Fibroblast of the aortic adventitia (primary cell): ENCODE measurements at places on chromosomes 4 and X.

- no peak for DNase-seq
Measured at GRCh38 chrX:119486745-119487144, 18.5 kb downstream of the SLC25A5 start.

- DNase-seq = peak; percentile 89
Measured at GRCh38 chr4:74206088-74206825, 48.3 kb downstream of the MTHFD2L start.

- no peak for DNase-seq
Measured at GRCh38 chr4:82744284-82744968, 54.2 kb downstream of the SCD5 start.

GRCh38 chr4:97910005-97910404, 233.3 kb downstream of the STPG2 start:
- no peak for DNase-seq

- no peak for DNase-seq
Measured at GRCh38 chrX:100812216-100813158, 7.7 kb upstream of the CSTF2 start.

DNA sequence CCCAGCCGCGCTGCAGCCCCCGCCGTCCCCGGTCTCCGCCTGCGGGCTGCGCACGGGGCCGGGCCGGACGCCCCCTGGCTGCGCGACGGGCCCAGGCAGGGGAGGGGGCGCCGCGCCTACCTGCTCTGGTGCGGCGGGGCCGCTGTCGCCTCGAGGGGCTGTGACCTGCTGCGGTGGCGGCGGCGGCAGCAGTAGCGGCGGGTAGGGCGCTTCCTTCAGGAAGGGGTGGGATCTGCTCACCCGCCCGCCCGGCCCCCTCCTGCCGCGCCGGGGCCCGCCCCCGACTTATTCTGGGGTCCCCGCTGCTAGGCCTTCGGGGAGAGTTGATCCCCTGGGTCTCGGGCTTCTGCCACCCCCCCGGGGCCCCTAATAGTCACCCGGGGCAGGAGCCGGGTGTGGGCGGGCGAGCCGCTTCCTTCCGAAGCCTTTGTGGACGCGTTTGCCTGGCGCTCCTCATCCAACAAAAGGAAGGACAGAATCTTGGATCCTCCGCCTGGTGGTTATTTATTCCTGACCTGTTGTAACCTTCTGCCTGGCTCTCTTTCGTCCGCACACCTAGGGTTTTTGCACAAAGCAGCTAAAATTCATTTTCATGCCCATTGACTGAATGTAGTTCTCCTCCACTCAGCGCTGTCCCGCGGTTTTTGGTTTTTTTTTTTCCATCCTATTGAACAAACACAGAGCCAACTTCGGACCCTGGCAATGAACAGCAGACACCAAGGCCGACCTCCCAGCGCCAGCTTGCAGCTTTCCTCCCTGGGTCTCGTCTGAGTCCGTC, at the start of gene TMEM150C:
TSS of gene TMEM150C (minus strand) at position 203 of the 778 bp plus-strand sequence. CDS start 57,331 bp downstream, outside the sequence.
- peak; percentile 11 for DNase-seq

GRCh38 chr4:11702886-11703557, 274.3 kb upstream of the HS3ST1 start:
- DNase-seq = no peak

GRCh38 chrX:68997911-68998310, 167.3 kb downstream of the PJA1 start:
- peak; percentile 87 for DNase-seq

- no peak for DNase-seq
Measured at GRCh38 chr4:130486841-130487240, 1390.9 kb downstream of the C4orf33 start.

GRCh38 chr4:165592386-165592785, 213.6 kb downstream of the CPE start:
- peak; percentile 91 for DNase-seq

- peak; percentile 12 for DNase-seq
Measured at GRCh38 chrX:54182194-54182863, 725 bp downstream of the FAM120C start.

- DNase-seq = peak; percentile 25
Measured at GRCh38 chr4:10115797-10116568, 616 bp downstream of the WDR1 start.

- DNase-seq = peak; percentile 79
Measured at GRCh38 chr4:111689214-111689613, 456.0 kb upstream of the FAM241A start.

- DNase-seq = no peak
Measured at GRCh38 chrX:122818068-122818467, 366.0 kb upstream of the GRIA3 start.

DNA sequence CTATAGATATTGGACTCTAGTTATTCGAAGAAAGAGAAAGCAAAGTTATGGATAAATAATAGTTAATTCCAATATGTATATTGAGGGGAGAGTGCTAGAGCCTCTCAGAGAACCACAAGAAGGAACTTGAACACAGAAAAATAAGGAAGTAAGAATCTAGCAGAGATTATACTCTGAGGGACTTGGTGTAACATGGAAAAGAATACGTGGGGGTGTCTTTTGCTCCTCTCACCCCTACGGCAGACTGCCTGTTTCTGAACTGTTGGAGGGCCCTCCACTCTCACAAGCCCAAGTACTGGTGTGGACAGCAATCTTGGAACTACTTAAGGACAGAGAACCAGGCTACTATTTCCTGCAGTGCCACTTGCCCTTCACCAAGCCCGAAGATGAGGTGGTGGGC, 1174.4 kb upstream of the PCDH10 start:
- DNase-seq = peak; percentile 2

GRCh38 chr4:101885574-101885973, 95.0 kb downstream of the BANK1 start:
- no peak for DNase-seq

GRCh38 chrX:123809854-123810375, 49.9 kb upstream of the XIAP start:
- no peak for DNase-seq

DNA sequence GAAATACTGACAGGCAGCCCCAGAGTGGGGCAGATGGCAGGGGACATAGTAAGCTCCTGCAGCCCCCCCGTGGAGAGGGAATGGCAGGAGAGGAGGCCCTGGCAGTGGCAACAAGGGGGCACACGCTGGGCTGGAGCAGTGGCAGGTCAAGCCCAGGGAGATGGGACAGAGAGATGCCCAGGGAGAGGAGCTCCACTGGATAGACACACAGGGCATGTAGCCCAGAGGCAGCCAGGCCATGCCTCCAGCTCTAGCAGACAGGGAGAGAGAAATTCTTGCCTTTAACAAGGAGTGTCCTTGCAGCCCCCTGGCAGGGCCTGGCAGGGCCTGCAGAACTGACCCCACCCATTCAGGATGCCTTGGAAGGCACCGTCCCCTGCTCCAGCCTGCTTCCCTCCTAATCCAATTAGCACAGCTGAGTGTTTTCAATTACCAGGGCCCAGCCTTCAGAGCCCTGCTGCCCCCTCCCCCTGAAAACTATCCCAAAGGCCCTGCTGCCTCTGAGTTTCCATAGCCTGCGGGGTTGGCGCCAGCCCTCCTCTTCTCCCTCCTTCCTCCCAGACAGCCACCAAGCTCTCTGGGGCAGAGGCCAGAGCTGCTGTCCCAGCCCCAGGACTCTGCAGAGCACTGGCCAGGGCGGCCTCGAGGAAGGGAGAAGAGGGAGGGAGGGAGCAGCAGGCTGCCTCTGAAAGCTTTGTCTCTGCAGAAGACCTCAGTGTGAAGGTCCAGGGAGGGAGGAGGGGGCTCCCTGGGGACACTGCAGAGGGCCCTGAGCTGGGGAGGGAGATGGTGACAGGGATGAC, 12.5 kb downstream of the L1CAM start:
- no peak for DNase-seq

DNA sequence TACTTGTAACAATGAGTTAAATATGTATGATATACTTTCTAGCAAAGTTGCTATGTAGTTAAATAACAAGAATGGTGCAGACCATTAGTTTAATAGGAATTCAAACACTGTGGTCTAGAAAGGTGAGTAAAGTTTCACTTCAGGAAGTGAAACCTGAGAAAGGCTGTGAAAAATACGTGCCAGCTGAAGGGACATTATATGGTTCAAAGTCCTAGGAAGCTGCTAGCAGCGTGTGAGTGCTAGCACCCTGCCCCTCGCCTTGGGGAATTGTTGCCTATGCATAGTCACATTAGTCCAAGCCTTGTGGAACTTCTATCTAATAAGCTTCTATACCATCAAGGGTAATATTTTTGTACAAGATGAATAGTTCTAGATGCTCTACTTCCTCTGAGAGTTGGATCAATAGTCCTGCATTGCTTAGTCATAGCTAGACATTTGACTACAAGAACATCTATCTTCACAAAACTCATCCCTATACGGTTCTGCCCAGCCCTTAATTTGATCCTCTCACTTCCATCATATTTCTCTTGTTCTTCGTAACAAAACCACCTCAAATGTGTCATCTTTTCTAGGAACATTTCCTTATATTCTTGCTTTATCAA, 45.8 kb upstream of the ARSJ start:
- no peak for DNase-seq

DNA sequence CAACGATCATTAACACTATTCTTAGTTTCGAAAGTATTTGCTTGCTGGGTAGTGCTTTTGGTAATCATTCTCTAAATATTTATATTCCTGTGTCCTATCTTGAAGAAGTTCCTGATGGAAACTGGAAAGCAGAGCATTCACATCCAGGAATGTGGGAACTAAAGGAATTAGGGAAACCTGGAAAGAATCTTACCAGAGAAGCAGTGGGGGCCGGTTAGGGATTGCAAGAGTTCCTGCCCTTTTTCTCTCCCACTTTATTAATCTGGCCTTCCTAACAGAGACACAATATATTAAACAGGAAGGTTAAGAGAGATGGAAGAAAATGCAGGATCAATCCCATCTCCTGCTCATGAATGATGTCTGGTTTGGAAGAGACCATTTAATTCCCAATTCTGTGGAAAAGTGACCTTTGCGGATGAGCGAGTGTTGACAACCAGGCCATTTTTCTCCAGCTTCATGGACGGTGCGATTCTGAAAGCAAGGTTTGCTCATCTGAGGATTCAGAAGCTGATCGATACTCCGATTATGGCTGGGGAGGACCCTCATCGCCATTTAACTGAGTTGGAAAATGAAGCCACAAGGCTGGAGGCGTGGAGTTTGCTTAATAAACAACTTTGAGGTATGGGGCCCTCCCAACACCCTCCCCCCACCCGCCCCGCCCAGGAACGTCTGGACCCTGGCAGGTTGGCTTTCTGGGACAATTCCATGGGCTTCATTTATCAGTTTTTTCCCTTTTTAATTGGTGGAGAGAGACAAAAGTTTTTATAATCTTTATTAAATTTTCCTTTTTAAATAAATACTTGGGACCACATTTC, 52.3 kb downstream of the C4orf51 start:
- no peak for DNase-seq

GRCh38 chr4:33941854-33942253, 2302.5 kb downstream of the ARAP2 start:
- DNase-seq = no peak

DNA sequence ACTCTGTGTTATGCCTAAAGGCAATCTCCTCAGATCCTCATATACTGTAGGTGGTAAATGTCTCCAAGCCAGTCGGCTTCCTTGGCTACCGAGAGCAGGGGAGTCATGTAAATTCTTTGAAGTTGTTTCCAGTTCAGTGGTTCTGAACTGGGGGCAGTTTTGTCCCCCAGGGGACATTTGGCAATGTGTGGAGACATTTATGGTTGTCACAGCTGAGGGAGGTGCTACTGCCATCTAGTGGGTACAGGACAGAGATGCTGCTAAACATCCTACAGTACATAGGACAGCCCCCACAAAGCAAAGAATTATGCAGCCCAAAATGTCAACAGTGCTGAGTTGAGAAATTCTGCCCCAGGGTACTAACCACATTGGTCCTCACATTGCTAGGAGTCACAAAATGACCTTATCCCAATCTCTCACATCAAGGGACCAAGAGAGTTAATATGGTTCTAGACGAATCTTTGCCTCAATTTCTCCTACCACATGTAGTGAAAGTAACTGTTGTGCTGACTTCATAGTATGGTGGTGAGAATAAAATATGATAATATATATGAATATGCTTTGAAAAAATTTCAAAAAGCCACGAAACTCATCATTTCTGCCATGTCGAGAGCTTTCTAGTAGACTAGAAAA, 104.4 kb upstream of the ARHGAP24 start:
- peak; percentile 51 for DNase-seq

GRCh38 chrX:119895843-119896326, at the start of gene AKAP14:
AKAP14 (plus strand) TSS chrX:119895893; CDS start chrX:119903224, 7,331 bp downstream.
- DNase-seq = no peak

GRCh38 chrX:19753368-19753767, 134.0 kb downstream of the SH3KBP1 start:
- no peak for DNase-seq

DNA sequence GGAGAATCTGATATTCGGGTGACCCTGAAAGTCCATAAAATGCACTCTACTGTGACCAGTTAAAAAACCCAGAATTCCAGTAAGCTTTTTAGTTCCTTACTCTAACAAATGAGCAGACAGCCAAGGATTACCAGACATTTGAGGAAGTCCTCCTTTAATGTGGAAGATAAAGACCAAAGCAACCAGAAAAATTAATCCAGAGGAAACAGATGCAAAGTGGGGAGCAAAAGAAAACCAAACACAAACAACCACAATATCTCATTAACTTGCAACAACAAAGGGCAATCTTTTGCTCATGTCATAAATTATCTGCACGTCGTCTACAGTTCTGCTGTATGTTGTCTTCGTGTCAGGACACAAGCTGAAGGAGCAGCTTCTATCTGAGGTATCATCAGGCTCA, 164.4 kb downstream of the PJA1 start:
- DNase-seq = no peak

DNA sequence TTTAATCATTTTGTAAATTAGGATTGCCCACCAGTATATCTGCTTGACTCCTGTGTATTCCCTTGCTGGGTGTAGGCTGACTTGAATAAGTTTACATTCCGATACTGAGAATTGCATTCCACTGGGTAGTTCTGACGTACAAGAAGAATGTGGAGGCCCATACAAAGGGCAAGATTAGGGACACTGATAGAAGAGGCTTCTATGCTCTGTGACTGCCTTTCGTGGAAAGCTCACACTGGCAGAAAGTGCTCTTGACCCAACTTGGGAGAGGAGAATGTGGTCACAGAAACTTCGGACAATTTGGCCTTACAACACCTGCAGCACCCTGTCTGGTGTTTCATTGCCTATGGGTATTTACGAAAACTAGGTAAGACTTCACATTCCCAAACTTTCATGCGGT, 126.3 kb downstream of the RAPGEF2 start:
- peak; percentile 81 for DNase-seq
